Activated T-helper 1 cell treated with anti-CD3 and anti-CD28 coated beads, Interleukin-2, amount 50 U/mL, for 16 hours (primary cell): ENCODE measurements at places on chromosomes 6 and 20.

DNA sequence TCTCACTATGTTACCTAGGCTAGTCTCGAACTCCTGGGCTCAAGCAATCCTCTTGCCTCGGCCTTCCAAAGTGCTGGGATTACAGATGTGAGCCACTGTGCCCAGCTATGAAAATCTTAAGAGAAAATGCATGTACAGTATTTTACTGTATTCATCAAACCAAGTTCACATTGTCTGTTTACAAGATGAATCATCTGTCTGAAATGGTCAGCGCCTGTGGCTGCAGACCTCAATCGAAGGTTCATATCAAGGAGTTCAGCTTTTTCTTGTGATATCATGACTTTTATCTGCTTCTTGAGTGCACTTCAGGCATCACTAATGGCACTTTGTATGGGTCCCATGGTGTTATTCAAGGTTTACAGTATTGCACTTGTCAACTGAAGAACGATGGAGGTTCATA, 155.1 kb downstream of the SLC16A10 start:
- DNase-seq: no peak

DNA sequence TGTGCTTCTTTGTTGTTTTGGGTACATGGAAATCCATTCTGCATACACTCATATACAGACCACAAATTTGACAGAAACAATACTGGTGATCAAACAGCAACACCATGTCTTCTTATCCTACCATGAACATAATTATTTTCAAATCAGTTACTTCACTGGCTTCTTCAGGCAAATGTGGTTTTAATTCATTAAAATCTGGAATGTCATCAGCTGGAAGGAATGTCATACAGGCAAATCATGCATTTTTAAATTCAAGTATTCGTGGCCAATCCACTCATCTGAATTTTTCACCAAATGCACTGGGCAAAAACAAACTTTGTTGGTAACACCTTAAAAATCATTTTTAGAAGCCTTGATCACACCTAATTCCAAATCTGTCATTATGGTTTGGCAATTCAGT, 59.3 kb downstream of the KIF6 start:
- no peak for DNase-seq

- no peak for DNase-seq
Measured at GRCh38 chr6:75012018-75012417, 193.8 kb downstream of the COL12A1 start.

DNA sequence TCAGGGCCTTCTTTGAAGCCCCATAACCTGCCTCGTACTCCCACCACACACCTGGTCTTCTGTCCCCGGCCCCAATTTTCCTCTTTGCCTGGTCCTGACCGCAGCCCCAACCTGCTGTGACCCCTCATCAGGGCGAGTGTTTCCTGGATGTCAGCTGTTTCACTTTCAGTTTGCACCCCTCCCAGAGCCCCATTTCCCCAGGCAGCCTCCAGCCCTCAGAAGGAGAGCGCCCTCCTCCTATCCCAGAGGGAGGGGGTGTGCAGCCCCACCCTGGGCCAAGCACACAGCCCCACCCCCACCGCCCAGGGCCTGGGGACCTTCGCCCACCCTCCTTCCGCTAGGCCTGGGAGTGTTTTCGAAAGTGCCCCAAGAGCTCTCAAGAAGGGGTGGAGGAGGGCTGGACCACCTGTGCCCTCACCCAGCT, 1.5 kb downstream of the BAK1 start:
- DNase-seq: no peak

DNA sequence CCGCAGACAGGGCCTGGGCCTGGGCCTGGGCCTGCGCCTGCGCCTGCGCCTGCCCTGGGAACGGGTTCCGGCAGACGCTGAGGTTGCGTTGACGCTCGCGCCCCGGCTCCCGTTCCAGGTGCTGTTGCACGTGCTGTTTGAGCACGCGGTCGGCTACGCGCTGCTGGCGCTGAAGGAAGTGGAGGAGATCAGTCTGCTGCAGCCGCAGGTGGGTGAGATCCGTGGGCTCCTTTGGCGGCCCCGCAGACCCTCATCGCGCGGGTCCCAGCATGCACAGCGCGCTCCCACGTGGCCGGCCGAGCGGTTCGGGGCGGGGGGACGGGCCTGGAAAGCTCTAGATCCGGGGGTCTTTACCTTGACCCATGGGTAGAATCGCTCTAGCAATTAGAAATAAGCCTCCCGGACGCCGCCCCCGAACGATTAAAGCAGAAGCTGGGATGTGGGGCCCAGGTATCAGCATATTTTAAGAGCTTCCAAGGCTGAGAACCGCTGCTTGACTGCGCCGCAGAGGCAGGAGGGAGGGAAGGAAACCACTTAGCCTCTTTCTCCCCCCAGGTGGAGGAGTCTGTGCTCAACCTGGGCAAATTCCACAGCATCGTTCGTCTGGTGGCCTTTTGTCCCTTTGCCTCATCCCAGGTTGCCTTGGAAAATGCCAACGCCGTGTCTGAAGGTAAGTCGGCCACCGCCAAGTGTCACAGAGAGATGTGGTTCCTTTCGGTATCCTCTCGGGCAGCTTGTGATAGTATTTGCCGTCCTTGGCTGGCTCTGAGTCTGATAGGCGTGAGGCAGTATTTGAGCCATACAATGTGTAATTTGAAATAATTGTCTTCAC, 508 bp downstream of the NOP56 start:
- no peak for DNase-seq

- no peak for DNase-seq
Measured at GRCh38 chr6:158758941-158759479, 60.2 kb downstream of the EZR start.

DNA sequence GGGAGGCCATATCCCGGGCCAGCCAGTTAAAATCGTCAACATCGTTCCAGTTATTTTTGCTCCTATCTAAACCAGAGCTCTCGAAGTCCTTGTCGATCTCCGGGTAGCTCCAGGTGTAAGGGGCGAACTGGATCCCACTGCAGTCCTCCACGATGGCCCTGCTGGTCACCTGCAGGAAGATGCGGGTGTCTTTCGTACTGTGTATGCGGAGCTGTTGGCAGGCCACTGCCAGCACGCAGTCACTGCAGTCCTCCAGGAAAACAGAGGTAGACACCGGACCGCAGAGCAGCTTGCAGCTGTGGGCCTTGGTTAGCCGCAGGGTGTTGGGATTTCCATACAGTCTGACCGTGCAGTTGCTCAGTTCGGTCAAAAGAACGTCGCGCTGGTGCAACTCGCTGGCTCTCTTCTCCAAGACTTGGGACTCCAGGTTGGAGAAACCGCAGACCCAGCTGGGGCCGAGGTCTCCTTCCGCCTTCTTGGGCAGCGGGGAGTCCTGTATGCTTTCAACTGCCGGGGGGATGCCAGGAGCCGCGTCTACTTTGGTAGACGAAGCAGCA, 742 bp downstream of the TBCC start:
- DNase-seq: no peak

DNA sequence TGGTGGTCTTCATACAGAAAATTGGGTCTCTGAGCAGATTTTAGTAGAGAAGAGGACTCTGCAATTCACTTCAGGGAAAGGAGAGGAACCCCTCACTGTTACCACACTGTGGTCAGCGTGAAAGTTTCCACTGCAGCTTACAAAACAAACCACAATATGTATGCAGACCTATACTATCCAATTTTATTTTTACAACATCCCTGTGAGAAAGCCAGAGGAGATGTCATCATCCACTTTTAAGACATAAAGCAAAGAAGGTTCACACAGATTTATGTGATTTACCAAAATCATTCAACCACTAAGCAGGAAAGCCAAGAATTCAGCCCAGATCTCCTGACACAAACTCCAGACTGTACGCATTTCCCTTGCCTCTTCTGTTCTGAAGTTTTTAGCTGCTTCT, 442.4 kb downstream of the FRK start:
- DNase-seq: no peak

GRCh38 chr6:56838965-56839364, 115.9 kb upstream of the BEND6 start:
- no peak for DNase-seq

DNA sequence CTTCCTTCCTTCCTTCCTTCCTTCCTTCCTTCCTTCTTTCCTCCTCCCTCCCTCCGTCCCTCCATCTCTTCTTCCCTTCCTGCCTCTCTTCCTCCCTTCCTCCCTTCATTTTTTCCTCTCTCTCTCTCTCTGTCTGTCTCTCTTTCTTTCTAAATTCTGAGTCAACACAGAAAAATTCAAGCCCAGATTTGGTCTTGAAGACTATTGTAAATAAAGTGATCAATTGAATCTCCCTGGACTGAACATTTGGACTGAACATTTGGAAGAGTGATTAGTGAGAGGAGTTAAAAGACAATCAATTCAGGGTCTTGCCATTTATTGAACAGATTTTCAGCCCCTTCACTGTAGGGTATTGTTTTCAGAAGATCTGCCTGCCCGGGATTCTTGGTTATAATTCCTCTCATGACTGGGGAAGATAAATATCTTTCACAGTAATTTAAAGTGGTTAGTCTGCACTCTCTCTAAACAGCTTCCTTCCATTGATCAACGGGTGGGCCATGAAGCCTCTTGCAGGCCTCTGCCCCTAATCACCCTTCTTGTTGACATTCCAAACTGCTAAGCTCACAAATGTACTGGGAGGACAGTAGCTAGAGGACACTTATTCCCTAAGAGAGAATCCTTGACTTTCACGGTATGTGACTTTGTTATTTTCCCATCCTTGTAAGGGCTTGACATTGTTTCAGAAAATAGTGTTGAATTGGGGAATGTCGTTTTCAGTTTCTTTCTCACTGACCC, 101.7 kb upstream of the BMP2 start:
- no peak for DNase-seq
